ENCODE measurements at places on chromosomes 1 and 21. TPM values are rescaled to one million over a fixed set of nuclear protein-coding genes. Genes with fewer than 3 reads are reported as not detected.

Gene DDR2
- total RNA-seq, result 54.4 TPM

GRCh38 chr1:230348386-230349019, 77.6 kb downstream of the PGBD5 start:
- DNase-seq, result no peak

GRCh38 chr1:3477241-3477995, 23.0 kb downstream of the ARHGEF16 start:
- DNase-seq, result no peak

- no peak for DNase-seq
Measured at GRCh38 chr1:61724506-61724812, 482 bp downstream of the TM2D1 start.

DNA sequence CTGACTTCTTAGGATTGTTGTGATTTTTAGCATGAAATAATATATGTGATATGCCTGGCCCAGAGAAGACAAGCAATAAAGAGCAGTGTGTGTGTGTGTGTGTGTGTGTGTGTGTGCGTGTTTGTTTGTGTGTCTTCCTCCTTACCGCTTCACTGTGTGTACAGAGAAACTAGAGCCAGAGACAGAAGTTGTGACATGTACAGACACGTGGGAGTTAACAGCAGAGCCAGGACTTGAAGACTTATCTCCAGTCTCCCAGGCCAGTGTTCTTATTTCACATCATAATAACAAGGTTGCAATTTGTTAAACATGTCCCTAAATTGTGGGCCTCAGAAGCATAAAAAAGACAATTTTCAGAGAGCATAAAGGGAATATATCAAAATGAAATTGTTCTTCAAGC, 192.0 kb upstream of the JUN start:
- DNase-seq, result no peak

Data from type B pancreatic cell (in vitro differentiated cells).